NCI-H524 treated with DMSO at 0.1 percent for 48 hours (cell line): ENCODE measurements at places on chromosomes 2 and 18.

GRCh38 chr2:11998626-11999378 lies 252.4 kb downstream of the LPIN1 start:
- no peak for DNase-seq

- DNase-seq: no peak
These were observed 311.1 kb upstream of the RAB12 start for GRCh38 chr18:8298186-8298585.

- DNase-seq: no peak
These were observed 14.3 kb downstream of the C2orf76 start for GRCh38 chr2:119352357-119352756.

DNA sequence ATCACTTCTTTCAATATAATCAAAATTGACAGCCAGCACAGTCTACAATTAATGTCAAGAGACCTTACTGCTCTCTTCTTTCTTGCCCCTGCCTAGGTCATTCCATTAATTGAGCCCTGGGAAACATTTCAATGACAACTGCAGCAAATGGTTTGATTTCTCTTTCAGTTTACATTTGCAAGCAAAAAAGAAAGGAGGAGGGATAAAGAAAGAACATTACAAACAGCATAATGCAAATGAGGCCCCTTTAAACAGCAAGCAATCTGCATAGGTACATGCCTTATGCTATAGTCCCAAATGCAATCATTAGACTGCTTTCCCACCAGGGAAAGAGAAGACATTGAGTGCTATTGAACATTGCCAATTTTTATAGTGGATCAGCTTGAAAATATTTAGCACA lies 655.0 kb upstream of the CDH2 start:
- no peak for DNase-seq
